ENCODE measurements at places on chromosomes 11 and 22.

DNA sequence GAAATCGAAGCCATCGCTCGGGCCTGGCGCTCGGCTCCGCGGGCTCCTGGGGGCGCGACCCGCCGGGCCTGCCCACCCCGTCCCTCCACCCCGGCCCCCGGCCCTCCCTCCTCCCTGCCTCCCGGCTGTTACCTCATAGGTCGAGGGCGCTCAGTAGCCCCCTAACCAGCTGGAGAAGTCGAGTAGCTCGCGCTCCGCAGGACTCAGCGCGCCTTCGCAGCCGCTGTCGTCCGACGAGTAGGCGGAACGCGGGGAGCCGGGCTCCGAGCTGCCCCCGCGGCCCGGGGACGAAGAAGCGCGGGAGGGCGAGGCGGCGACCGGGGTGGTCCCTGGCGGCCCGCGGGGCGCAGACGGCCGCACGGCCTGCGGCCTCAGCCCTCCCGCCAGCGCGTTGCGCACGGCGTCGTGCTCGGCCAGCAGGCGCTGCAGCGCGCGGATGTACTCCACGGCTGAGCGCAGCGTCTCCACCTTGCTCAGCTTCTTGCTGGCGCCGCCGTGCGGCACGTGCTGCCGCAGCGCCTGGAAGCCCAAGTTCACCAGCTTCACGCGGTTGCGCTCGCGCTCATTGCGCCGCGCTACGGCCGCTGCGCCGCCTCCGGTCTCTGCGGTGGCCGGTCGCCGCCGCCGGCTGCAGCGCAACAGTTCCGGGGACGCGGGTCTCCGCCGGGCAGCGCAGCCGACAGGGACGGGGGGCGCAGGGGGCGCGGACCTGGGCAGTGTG is 627 bp downstream of the ASCL2 start:
- DNase-seq, result peak; percentile 65

GRCh38 chr22:44192098-44192815 is 11.5 kb downstream of the PARVG start:
- peak; percentile 72 for DNase-seq

DNA sequence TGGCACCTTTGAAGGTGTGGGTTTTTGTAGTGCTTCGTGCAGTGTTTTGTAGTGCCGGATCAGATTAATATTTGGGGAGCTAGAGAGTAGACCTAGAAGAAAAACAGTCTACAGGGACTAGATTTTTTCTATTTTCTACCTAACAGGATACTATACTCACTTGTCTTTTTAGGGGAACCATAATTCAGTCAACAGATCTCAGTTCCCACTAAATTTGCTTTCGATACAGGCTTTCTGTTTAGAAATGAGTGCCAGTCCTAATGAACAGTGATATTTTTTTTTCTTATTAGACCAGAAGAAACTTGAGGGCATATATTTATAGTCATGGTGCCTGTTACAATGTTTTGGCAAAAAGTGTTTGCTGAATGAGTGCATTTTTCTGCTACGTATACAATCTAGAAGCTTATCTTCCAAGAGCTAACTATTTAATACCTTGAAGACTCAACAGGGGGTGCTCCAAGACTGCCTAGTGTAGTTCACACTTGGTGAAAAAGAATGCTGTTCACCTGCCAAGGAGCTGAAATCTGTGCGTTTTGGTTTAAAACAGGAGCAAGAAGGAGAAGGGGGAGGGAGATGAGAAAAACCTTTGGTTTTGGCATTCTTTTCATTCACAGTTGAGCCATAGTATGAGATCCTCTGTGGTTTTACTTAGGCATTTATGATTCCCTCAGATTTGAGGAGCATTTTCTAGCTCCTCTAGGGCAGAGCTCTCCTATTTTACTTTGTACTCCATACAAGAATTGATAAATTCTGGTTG is 44.9 kb upstream of the VSTM5 start:
- peak; percentile 25 for DNase-seq

- peak; percentile 7 for DNase-seq
These were observed 10.4 kb downstream of the OR51B4 start for GRCh38 chr11:5291207-5291838.

DNA sequence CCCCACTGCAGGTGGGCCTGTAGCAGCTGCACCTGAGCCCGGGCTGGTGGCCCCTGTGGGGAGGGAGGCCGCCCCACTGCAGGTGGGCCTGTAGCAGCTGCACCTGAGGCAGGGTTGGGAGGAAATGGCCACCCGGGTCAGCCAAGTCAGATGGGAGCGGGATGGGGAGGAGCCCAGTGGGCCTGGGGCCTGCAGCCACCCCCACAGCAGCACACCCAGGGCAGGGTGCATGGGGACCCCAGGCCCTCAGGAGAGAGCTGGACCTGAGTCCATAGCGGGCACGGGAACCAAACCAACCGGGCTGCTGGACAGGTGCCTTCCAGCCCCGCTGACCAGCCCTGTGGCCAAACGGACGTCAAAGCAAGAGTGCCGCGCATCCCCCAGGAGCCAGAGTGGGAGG is 61.7 kb downstream of the BRD1 start:
- DNase-seq, result no peak

DNA sequence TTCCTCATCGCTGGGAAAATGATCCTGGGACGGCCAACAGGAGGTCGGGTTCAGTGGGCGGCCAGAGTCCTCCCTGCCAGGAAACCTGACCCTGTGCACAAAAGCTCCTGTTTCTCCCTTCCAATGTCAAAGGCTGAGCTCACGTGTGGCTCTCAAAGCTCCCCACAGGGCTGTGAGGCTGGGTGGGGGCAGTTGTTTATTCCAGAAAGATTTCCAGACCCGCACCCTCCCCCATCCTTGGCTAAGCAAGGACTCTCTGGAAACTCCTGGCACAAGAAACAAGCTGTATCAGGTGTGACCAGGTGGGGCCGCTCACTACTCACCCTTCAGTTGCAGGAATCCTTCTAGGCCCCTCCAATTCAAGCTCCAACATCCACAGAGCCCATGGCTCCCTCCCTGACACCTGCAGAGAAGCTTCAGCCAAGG is 131.9 kb downstream of the SHANK2 start:
- DNase-seq, result no peak

DNA sequence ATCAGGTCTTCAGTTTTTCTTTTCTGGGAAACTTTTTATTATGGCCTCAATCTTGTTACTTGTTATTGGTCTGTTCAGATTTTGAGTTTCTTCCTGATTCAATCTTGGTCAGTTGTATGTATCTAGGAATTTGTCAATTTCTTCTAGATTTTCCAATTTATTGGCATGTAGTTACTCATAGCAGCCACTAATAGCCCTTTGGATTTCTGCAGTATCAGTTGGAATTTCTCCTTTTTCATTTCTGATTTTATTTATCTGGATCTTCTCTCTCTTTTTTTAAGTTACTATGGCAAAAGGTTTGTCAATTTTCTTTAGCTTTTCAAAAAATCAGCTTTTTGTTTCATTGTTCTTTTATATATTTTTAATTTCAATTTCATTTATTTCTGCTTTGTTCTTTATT is 419.6 kb upstream of the KIRREL3 start:
- no peak for DNase-seq

- DNase-seq, result no peak
These were observed 6.1 kb upstream of the FGF4 start for GRCh38 chr11:69781241-69781640.

GRCh38 chr22:46444390-46444854 is 93.0 kb downstream of the CELSR1 start:
- DNase-seq, result no peak

DNA sequence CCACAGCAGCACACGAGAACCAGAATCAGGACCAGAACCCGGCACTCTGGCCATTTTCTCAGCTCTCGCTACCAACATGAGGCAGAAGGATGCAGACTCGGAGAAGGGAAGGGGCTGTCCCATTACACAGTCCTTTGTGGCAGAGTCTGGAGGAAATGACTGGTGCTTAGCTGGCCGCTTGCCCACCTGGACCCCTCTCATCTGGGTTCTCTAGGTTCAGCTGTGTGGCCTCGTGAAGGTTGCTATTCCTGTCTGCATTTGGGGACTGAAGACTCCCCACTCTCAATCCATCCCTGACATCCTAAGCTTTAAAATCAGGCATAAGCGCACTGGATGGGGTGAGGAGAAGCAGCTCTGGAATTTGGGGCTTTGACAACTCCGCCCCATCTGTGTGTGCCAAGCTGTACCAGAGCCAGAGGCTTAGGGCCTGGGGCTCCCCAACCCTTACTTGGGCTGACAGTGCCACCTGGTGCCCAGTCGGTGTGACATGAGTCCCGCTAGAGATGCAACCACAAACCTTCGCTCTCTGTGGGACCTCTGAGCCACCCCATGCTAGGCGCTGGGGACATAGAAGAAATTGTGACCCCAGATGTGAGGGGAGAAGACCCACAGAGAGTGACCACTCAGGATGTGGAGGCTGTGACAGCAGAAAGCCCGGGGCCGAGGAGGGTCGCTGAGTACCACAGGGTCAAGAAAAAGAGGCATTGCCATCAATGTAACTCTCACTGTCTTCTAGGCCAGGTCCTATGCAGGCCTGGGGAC is 35.8 kb upstream of the FCHSD2 start:
- DNase-seq, result peak; percentile 77

DNA sequence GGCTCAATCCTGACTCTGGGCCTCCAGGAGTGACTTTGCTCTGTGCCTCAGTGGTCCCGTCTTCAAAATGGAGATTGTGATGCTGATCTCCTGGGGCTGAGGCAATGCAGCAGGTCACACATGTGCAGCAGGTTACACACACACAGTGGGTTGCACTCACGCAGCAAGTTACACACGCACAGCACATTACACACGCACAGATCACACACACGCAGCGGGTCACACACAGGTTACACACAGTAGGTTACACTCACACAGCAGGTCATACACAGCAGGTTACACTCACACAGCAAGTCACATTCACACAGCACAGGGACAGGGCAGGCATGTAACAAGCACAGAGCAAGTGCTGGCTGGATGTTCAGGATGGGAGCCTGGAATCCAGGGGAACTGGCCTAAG is 11.3 kb downstream of the C11orf24 start:
- no peak for DNase-seq

GRCh38 chr22:37633089-37633624 is 6.3 kb upstream of the SH3BP1 start:
- peak; percentile 16 for DNase-seq

DNA sequence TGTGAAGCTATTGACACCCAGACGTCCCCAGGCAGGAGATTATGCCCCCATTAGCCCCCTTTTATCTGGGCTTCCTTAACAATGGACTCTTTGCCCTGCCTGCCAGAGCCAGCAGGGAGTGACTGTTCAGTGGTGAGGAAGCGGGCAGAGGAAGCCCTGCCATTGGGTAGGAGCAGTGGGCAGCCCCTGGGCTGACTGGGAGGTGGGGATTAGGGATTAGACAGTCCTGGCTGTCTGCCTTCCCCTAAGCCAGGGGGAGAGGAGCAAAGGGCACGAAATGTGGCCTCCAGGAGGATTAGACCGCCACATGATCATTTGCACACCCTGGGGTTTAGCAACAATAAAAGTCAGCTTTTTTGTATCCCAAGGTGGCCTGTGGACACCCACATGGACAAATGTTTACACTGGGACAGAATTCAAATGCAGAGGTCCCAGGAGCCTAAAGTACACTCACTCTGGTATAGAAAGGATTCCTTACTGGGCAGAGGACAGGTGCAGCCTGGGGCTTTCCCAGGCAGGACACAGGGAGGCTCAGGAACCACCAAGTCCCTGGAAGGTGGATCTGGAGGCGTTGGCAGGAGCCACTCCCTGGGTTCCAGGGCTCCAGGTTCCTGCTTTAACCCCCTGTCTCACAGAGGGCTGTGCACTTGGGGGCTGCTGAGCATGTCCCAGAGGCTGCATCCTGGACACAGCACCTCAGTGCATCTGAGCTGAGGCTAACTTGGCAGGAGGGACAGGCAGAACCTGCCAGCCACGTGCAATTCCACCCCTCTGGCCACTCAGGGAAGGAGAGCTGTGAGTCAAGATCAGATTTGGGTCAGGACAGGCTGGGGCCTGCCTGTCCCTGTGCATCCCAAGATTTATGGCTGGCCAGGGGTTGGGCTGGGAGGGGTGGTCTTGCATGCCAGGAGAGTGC is 2.1 kb downstream of the PNPLA3 start:
- DNase-seq, result peak; percentile 44

- no peak for DNase-seq
These were observed 5.3 kb downstream of the P2RY6 start for GRCh38 chr11:73277467-73277866.

GRCh38 chr11:19987331-19987801 is 172.9 kb downstream of the DBX1 start:
- no peak for DNase-seq

All from inflammatory macrophage treated with lipopolysaccharide for 4 hours (primary cell).